ENCODE measurements at places on chromosomes 2 and 18.

GRCh38 chr18:5890331-5891183, 4.8 kb downstream of the TMEM200C start:
- DNase-seq = no peak

DNA sequence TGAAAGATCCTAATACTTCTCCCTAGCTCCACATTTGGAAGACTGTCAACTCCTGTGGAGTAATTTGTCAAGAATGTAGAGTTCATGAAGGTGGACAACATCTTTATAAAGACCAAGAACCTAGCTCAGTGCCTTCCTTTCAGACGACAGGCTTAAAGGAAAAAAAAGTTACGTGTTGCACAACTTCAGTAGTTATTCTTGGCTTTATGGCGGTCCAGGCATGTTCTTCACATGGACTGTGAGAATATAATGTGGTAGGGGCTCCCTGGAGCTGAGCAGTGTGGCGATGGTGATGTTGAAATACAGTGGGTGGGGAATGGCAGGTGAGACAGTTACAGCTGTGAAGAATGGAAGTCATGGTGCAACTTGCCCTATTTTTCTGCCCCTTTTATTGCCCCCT, 3.9 kb downstream of the TAF1B start:
- DNase-seq = no peak

GRCh38 chr2:17388798-17389197, 129.4 kb downstream of the RAD51AP2 start:
- no peak for DNase-seq

- peak; percentile 18 for DNase-seq
Observed at GRCh38 chr2:205407984-205408383, 274.3 kb upstream of the NRP2 start.

- DNase-seq = no peak
Observed at GRCh38 chr2:40036241-40036640, 257.2 kb upstream of the THUMPD2 start.

DNA sequence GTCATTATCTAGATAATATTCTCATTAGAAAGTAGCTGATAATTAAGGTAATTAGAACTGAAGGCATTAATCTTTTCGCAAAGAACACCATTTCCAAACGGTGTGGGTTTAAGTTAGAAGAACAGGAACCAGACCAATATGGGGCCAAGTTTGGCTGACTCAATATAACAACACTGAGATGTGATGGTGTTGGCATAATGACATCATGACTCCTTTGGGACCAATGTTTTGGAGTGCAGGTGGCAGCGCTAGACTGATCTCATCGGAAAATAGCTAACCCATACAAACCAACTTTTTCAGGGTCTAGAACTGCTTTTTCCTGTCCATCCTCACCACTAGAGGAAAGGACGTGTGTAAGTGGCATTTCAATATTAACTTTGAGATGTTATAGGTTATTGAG, 1171.7 kb upstream of the ZEB2 start:
- DNase-seq = no peak

- DNase-seq = no peak
Observed at GRCh38 chr2:28509361-28509760, 13.5 kb downstream of the PLB1 start.

- no peak for DNase-seq
Observed at GRCh38 chr18:74204526-74205152, 56.3 kb downstream of the TIMM21 start.

DNA sequence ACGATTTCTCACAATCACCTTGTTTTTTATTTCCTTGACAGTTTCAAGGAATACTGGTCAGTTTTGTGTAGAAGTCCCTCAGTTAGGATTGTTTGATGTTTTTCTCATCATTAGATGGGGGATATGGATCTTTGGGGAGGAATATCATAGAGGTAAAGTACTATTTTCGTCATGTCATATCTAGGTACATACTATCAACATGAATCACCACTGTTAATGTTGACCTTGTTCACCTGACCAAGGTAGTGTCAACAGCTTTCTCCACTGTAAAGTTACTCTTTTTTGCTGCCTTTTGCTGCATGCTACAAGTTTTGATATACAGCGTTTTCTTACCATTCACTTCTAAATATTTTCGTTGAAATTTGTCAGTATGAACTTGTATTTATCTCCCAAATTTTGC, 32.7 kb downstream of the NLRC4 start:
- DNase-seq = no peak

DNA sequence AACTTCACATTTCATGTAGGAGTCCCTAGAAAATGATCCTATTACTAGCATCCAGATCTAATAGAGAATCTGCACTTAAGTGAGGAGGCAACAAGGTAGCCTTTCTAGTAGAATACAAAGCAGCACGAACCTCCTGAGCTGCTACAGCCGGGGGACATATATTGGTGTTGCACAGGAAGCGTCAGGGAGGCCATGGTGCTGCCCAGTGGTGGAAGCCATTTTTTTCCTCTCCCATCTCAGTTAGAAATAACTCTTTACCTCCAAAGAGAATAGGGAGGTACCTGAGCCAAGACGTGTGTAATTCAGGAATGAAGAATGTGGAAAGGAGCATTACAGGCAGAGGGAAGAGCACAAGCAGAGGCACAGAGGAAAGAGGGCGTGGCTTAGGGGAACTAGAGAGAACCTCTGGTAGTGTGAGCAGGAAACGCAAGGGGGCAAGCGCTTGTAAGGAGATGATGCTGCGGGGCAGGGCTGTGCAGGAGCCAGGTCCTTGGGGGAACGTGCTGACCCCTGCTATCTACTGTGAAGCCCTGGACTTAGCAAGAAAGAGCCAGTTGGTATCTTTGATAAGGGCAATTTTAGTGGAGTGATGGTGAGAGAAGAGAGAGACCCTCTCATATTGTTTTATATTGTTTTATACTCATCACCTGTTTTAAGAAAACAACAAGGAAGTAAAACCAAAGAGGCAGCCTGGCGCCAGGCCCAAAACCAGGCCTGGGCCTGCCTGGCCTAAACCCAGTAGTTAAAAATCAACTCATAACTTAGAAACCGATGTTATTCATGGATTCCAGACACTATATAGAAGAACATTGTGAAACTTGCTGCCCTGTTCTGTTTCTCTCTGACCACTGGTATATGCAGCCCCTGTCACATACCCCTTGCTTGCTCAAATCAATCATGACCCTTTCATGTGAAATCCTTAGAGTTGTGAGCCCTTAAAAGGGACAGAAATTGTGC, 50.0 kb upstream of the TTC39C start:
- no peak for DNase-seq

- DNase-seq = no peak
Observed at GRCh38 chr2:229152674-229153073, 118.4 kb downstream of the PID1 start.

DNA sequence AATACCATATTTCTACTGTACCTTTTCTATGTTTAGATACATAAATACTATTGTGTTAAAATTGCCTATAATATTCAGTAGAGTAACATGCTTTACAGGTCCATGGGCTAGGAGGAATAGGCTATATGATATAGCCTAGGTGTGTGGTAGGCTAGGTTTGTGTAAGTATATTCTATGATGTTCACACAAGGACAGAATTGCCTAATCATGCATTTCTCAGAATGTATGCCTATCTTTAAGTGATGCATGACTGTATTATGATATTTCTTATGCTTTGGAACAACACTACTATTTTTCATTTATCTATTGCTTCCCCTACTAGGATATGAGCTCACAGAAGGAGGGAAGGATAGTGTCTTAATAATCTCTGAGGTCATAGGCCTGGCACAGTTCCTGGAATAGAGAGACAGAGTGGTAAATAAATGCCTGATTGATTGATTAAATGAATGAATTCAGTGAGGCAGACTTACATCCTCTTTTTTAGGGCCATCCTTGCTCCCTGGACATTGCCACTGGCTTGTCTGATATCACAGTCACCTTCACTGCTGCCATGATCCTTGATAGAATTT, 121.0 kb downstream of the MYO3B start:
- DNase-seq = peak; percentile 16

DNA sequence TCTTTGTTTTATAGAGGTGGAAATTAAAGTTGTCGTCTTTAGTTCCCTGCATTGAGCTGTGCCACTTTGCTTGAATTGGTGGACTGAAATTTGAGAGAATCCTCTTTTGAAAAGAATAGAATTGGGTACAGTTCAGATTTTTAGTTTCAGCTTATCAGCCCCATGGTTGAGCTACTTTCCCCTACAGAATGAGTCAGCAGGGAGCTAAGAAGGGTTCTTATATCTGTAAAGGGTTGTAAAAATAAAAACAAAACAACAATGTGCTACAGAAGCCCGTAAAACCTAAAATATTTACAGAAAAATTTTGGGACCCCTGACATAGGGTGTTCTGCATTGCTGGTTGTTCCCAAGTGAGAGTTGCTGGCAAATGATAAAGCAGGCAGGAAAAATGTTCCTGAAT, 12.6 kb downstream of the SLC20A1 start:
- no peak for DNase-seq

Data from NCI-H446 treated with DMSO at 0.1 percent for 48 hours (cell line).